ENCODE measurements at places on chromosomes 6 and 20.

DNA sequence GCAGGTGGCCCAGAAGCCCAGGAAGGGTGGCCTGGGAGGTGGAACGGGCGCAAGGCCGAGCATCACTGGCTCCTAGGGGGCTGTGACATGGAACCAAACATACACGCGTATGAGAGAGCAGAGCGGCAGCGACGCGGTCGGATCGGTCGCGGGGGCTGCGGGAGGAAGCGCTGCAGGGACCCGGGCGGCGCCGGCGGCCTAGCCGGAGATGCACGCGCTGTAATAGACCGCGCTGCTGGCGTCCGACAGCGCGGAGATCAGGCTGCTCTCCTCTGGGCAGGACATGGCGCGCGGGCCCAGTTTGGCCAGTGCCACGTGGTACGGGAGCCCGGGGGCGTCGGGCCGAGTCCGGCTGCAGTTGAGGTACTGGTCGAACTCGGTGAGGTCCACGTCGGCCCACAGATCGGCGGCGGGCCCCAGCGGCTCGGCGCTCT is 1.5 kb downstream of the SOX18 start:
- no peak for DNase-seq

DNA sequence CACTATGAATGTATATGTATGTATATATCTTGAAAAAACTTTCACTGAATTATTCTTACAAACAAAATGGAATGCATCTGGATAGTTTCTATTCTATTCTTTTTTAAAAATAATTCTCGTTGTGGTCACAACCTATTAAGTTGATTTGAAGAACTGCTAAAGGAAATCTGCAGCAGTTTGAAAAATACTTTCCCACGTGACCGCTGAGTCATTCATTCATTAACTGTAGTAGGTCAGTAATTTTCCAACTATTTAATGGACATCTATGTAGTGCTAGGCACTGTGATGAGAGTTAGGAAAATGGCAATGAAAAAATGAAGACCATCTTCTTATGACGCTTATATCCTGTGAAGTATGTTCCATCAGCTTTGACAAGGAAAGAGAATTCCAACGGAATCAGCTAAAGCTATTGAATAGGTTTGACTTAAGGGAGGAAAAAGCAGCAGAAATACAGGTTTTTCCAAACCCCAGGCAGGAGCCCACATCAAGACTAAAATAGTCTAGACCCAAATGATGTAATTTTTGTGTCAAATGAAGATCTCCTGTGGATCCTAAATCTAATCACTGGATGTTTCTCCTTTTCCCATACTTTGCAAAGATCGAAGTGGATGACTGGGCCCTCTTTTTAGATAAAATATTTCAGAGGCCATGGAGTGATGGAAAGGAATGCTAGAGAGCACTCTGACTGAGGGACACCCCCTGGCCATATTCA is 4.1 kb upstream of the EFHC1 start:
- no peak for DNase-seq

GRCh38 chr6:47700053-47700452 is 1.7 kb downstream of the ADGRF4 start:
- no peak for DNase-seq

- DNase-seq: no peak
Measured at GRCh38 chr6:113450061-113450465, 407.1 kb upstream of the MARCKS start.

- DNase-seq: peak; percentile 85
Measured at GRCh38 chr20:9035126-9035525, 33.8 kb upstream of the PLCB4 start.

DNA sequence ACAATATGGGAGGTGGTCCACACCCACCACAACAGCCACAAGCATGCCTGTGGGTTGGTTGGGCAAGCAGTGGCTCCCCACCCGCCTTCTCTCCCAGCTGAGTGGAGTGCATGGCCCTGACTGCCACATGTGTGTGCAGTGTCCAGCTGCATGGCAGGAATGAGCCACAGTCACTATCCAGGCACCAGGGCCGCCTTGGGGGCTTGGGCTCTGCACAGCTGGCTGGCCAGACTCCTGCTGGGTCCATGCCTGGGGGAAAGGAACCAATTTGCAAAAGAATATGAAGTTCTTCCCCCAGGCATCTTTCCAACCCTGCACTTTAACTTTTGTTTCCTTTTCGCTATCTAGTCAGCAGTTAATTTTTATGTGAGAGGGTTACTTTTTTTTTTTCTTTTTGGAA is 11.6 kb upstream of the ASCC3 start:
- DNase-seq: no peak

- peak; percentile 98 for DNase-seq
Measured at GRCh38 chr6:37137201-37138090, 32.5 kb upstream of the PIM1 start.

DNA sequence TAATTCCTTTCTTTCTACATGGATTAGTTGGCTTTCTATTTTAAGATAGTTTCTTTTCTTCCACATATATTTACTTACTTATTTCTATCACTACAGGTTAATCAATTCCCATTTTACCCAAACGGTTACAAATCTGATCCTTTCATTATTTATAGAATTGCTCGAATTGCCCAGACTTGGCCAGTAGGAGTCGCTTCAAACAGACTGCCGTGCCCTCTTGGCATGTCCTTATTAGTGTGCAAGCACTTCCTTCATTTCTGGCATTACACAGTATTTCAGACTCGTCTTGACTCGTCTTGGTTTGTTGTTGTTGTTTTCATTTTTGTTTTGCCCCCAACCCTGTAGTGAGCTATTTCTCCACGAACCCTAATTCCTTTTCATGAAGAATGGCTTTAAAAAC is 74.6 kb downstream of the SAMD3 start:
- DNase-seq: no peak

DNA sequence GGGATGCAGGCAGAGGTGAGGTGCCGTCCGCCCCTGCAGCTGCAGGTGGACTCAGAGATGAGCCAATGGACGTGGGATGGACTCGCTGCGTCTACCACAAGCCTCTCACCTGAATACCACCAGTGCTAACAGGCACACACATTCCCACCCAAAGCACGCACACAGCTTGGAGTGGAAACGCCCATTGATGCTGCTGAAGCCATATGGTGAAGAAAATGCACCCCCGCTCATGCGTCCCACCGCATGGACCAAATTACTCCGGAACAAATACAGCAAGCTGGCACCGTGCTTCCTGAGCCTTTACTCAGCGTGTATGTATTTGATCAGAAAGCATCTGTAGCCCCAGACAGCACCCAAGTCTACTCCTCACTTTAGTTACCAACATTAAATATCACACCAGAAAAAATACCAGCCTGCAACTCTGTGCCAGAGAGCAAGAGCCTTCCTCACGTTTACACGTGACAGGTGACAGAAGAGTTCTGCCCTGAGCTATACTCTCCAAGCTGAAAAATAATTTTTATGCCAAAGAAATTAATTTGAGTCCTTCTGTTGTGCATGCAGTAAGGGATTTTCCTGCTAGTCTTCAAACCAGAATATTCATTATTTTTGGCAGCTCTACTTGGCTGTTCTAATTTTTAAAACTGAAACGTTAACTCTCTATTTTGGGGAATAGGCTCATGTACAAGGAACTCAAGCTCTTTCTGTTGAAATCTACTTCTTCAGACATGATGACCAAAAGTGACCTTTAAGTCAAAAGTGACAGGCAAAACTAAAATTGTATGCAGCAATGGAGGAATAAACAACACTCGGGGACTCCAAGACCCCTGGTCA is 58.2 kb upstream of the SYNDIG1 start:
- no peak for DNase-seq

DNA sequence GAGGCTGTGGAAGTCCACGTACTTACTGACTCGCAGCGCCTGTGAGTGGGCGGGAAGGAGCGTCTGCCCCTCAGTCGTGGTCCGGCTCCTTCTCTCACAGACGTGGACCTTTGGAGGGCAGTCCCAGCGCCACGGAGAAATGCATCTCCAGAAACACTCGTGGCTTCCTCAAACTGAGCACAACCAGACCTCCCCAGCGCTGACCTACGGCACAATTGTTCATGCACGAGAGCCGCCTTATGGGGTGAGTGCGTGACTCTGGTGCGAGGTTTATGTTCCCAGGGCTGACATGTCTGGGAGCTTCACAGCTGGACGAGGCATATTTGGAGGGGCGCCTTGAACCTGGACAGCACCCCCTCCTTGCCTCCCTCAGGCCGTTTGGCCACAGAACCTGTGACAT is 29.7 kb downstream of the FRMD1 start:
- no peak for DNase-seq

- no peak for DNase-seq
Measured at GRCh38 chr6:38796850-38797249, 81.7 kb downstream of the DNAH8 start.

DNA sequence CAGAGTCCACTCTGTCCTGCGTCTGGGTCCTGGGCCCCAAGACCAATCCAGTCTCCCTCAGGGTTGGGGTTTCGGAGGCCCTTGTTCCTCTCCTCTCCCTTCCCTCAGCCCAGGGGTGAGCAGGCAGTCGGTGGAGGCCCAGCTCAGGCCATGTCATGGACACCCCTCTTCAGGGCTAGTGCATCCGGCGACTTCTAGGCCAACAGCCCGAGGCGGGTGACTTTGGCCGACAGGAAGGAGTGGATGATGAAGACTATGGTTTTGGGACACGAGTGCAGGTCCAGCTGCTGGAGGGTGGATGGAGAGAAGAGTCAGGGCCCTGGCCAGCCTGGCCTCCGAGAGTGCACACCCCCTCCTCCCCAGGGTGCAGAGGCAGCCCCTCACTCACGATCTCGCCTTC is 7.0 kb upstream of the CDK5RAP1 start:
- DNase-seq: no peak

GRCh38 chr6:35694462-35694861 is 5.7 kb upstream of the FKBP5 start:
- no peak for DNase-seq

- no peak for DNase-seq
Measured at GRCh38 chr6:125356884-125357283, 55.1 kb upstream of the HDDC2 start.

GRCh38 chr6:69220375-69220774 is 576.4 kb downstream of the LMBRD1 start:
- no peak for DNase-seq

GRCh38 chr20:31922181-31922580 is 29.7 kb downstream of the PDRG1 start:
- no peak for DNase-seq

- no peak for DNase-seq
Measured at GRCh38 chr6:5878792-5879191, 127.9 kb downstream of the NRN1 start.

DNA sequence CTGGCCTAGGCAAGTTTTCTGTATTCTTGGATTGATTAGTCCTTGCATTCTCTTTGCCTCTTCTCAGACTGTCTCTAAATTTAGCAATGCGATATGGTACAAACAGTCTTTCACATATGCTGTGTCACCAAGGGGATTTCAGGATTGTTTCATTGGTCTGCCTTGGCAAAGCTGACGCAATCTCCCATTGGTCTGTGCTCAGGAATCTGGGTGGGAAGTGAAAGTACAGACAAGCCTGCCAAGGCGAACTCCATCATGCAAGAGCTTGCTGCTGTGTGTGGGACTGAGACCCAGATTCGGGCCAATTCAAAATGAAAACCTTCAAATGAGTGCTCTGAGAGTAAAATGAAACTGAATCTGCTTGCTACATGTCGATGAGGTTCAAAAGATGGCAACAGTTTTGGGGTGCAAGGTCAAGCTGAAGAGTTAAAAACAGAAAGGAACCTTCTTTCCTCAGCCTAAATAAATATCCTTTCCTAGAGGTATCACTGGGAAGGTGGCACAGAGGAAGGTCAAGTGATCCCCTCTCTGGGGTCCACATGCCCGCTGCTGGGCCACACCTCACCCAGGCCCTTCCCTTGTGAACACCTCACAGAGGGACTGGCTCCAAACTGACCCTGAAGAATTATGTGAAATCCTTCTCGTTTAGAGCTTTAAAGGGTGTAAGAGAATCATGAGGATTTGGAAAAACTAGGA is 198.8 kb upstream of the PREP start:
- peak; percentile 99 for DNase-seq

GRCh38 chr6:3284436-3284876 is 25.7 kb downstream of the PSMG4 start:
- no peak for DNase-seq

DNA sequence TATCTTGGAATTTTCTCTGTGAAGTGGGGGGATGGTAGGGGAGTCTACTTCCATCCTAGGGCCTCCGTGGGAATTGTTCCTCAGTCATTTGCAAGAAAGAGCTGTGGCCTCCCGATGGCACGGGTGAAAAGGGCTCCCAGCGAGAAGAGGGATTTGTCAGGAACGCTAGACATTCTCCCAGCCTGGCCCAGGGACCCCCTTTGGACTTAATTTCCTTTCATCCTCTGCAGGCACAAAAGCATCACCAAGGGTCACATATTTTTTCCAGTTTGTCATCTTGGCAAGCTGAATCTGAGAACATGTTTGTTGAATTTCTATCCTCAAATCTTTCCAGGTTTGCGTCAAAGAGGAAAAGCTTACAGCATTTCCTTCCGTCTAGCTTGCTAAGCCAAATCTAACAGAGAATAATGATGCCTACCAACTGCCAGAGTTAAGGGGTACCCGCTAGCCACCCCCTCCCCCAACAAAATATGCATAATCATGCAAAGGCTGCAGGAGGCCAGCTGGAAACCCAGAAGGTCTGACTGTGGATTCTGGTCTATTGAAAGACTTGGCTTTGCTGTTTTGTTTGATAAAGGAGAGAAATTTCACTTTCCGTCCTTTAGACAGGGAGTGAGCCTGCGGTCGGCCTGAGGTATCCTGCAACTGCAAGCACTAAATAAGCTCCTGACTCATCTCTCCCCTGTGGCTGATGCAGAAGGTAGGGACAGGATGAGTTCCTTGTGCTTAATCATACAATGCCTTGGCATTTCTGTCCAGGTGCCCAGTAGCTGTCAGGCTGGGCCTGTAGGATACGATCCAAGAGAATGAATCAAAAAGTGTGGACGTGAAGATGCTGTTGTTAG is 23.1 kb downstream of the PSMG4 start:
- DNase-seq: peak; percentile 78

DNA sequence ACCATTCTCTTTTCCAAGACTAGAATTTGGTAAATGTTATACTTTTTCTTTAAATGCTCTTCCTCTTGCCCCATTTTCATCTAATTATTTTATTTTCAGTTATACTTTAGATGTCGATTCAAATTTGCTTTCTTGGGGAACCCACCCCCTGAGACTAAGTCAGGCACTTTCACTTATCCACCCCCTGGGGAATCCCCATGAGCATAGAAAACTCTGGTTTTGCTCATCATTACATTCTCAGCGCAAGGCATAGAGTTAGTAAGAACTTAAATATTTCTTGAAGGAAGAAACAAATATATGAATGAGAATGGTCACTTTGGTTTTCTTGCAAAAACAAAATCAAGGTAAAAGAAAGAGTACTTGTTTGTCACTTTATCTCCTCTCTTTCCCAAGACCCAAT is 25.1 kb upstream of the HSF2 start:
- DNase-seq: no peak
